Skin of body (tissue), 3 donors: ENCODE measurements at places on chromosomes 16 and 17. TPM values are rescaled to one million over a fixed set of nuclear protein-coding genes. Genes with fewer than 3 reads are reported as not detected.

CDYL2 gene
- 2.8 TPM for total RNA-seq

SLC6A2 gene
- total RNA-seq, result 4.1 TPM

KREMEN2 gene
- 18.8 TPM for total RNA-seq

KRT31 gene
- total RNA-seq, result 52.1 TPM

CD300A gene
- 6.0 TPM for total RNA-seq

TRPV2 gene
- total RNA-seq, result 5.2 TPM

GGT6 gene
- 6.1 TPM for total RNA-seq

CPHXL2 gene
- total RNA-seq, result not detected

HBQ1 gene
- total RNA-seq, result 2.2 TPM

CPPED1 gene
- total RNA-seq, result 7.4 TPM

TEX2 gene
- total RNA-seq, result 23.7 TPM

MBTPS1 gene
- total RNA-seq, result 66.1 TPM

PPM1E gene
- 0.89 TPM for total RNA-seq

ASPA gene
- 5.5 TPM for total RNA-seq

CTRL gene
- total RNA-seq, result 0.49 TPM

RCVRN gene
- 0.10 TPM for total RNA-seq

EFCAB5 gene
- total RNA-seq, result 0.99 TPM

PRAC1 gene
- not detected for total RNA-seq
